Pulmonary artery endothelial cell (primary cell): ENCODE measurements at places on chromosomes 16 and 17.

GRCh38 chr16:21645261-21645721, 7.1 kb downstream of the IGSF6 start:
- no peak for DNase-seq

DNA sequence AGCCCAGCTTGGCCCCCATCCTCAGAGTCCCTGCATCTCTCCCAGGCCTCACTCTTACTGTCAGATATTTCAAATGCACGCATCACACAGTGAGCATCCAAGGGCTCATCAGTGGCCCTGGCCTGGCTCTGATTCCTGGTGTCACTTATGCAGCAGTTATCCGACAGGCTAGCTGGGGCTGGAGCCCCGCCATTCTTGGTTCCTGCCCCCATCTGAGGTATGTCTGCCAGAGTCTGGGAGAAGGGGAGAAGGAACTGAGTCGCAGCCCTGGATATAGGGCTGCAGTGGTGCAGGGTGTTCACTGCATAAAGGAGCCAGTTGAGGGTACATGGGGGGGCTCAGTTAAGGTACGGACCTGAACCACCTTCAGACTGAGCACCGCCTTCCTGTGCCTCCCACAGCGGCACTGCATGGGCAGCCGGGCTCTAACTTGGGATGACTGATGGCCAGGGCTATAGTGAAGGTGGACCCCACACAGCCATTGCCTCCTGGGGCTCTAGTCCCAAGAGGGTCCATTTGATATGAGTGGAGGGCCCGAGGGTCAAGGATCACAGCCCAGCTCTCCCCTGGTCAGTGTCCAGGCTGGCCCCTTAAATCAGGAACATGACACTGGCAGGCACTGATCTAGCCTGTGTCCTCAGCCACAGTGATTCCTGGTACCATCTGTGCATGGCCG, 1.8 kb upstream of the RASD1 start:
- DNase-seq = no peak

GRCh38 chr16:15041271-15042004, 14.4 kb downstream of the NTAN1 start:
- DNase-seq = no peak

DNA sequence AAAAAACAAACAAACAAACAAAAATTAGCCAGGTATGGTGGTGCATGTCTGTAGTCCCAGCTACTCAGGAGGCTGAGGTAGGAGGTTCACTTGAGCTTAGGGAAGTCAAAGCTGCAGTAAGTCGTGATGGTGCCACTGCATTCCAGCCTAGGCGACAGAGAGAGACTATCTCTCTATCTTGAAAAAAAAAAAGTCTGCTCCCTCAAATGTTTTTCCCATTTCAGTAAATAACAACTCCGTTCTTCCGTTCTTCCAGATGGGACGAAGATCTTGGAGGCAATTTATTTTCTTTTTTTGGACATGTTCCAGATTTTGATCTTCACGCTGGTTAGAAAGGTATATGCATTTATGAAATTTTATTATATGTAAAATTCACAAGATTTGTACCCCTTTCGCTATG, 19.0 kb downstream of the ERAL1 start:
- DNase-seq = no peak

- no peak for DNase-seq
Observed at GRCh38 chr16:86319585-86320236, 190.6 kb upstream of the FOXF1 start.

DNA sequence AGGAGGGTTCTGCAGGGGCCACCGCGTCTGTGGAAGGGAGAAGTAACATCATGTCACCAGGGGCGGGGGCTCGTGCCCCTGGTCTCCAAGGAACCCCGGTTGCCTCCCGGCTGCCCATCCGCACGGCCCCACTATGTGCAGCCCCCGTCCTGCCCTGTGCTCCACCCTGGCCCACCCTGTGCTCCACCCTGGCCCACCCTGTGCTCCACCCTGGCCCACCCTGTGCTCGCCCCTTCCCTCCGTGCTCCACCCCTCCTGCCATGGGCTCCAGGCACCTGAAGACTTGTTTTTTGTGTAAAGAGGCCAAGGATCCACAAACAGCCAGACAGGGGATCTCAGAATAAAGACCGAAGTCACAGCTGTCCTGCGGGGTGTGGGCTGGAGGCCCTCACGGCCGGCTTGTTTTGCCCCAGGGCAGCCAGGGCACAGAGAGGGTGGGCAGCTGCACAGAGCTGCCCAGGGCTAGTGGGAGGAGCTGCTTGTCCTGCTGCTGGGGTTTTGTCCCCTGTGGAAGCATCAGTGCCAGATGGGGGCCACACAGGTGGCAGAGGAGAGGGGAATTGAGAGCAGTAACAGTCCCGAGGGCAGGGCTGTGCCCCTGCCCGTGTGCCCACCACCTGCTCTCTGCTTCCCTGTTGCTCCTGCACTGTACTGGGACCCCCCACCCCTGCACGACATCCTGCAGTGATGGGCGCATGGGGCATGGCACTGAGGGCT, 147.0 kb upstream of the CIBAR2 start:
- DNase-seq = no peak
